ENCODE measurements at places on chromosomes 4 and X.

DNA sequence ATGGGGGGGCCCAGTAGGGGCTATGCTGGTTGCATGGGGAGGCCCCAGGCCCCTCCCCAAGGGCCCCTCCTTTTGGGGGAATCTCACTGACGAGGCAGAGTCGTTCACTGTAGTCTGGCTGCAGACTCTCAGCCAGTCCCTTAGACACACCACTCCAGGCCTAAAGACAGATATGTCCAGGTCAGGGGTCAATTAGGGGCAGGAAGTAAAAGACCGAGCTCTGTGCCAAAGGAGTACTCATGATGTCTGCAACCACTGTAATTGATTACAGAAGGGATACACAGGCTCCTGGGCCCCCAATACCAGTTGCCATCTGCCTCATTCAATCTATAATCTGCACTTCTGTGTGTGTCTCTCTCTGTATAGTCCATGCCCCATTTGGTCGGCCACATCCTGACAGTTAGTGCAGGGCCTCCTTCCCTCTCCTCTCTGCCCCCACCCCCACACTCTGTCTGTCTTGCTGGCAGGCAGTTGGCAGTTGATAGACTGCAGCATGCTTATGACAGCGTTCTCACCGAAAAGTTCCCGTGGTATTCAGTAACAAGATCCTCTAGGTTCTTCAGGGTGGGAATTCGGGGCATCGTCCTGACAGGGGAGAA lies 1.3 kb upstream of the CXorf65 start:
- DNase-seq: no peak

DNA sequence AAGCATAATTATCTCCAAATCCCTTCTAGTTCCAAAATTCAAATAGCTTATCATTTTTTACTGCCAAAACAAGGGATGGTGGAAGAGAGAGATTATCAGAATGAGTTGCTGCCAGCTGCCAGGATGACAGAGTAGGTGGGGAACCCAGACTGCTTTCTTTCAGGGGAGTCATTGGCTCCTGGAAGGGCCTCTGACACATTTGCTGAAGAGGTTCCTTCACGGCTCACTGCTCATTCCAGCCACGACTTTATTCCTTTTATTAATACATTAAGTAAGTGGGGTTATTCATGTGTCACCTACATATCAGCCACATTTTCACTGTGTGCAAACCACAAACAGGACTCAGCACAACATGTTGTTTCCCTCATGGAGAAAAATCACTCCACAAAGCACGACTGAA lies 12.7 kb upstream of the SMIM43 start:
- no peak for DNase-seq

DNA sequence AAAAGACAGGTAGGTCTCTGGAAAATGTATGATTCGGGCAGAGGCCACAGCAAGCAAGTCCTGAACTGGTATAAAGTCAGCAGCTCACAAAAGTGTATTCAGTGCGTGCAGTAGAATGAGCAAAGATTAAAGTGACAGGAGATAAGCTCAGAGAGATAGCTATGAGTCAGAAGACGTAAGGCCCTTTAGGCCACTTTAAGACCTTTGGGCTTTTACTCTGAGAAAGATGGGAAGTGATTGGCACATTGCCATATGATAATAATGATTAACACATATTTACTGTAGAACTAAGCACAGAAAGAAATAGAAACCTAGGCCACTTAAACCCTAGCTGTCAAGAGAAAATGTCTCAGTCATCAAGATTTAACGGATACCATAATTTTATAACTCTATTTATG lies 51.7 kb downstream of the TBCK start:
- no peak for DNase-seq

- no peak for DNase-seq
Observed at GRCh38 chr4:21801661-21802385, 146.7 kb downstream of the KCNIP4 start.

DNA sequence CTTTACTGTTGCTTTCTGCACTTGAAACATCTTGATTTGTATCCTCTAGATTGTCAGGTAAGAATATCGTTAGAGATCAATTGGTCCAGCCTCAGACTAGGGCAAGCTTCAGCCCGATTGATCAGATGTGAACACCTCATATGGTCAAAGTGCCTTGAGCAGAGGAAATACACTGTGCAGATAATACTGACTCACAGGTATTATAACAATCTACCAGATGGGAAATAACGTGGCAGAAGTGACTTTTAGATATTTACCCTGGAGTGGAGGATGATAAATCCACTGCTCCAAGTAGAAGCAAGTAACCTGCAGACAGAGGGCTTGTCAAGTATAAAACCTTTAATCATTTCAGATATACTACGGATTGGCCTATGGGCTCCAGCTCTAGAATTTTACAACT lies 17.9 kb downstream of the VEGFC start:
- no peak for DNase-seq

All from activated CD8-positive, alpha-beta memory T cell treated with anti-CD3 and anti-CD28 coated beads for 1 hour (primary cell).